ENCODE measurements at places on chromosomes 5 and 9.

- no peak for DNase-seq
Measured at GRCh38 chr5:131679911-131680310, 44.9 kb upstream of the RAPGEF6 start.

GRCh38 chr5:117013280-117013877, 438.8 kb upstream of the SEMA6A start:
- DNase-seq: no peak

DNA sequence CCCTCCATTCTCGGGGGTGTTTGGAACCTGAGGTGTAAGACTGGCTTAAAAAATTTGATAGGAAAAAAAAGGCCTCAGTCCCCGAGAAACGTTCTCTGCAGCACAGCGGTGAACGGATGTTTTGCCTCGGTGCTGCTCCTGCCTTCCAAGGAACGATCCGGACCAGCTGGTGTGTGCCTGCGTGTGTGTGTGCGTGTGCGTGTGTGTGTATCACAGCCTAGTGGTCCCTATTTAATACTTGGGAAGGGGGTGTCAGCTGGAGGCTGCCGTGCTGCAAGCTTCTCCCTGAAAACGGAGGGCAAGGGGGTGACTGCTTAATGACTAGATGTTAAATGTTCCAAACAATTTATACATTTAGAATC, 76.9 kb downstream of the LHX2 start:
- DNase-seq: no peak

GRCh38 chr5:180201051-180201987, 7.7 kb downstream of the RASGEF1C start:
- no peak for DNase-seq

GRCh38 chr9:134186471-134187109, 22.2 kb upstream of the RNU6ATAC start:
- no peak for DNase-seq

GRCh38 chr5:159106193-159106568, 6.5 kb upstream of the EBF1 start:
- DNase-seq: no peak

DNA sequence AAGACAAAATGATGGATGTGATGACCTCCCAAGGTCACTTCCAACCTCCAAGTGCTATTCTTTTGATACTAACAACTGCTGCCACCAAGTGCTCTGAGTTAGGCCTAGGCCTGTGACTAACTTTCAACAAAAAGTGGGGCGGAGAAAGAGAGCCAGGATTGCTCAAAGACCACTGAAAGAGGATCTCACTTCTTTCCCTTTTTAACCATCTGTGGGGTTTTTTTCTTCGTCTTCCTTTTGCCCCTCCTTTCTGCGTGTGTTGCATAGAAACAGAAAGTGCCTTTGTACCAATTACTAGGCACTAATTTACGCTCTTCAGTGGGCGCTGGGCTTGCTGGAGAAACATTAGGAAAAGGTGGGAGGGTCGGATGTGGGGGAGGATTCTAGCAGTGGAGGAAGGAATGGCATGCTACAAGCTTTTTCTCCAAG, 8.0 kb downstream of the KLF9 start:
- DNase-seq: no peak

- no peak for DNase-seq
Measured at GRCh38 chr5:151074557-151074956, 6.3 kb downstream of the TNIP1 start.

DNA sequence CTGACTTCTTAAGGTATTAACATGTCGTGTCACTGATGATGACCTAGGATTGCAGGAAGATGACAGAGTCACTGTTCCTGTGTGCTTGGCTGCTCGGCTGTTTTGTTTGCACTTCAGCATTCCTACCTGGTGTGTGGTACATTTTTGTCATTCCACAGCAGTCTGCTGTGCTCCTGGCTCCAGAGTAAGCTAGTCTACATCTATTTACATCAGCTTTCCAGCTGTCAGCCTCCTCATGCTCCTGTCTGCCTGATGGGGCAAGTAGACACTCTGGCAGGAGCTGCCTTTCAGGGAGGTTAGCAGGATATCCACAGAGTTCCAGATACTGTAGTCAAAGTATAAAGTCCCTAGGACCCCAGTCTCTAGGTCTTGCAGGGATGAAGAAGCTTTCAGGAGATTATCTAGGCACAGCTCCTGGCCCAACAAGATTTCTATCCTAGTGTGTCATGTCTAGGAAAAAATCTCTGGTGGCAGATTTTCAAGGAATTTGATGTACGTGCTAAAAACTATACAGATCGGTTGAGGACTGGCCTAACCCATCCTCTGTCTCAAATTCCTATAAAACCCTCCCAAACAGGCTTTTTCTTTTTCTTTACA, 28.4 kb downstream of the RUSC2 start:
- DNase-seq: no peak

DNA sequence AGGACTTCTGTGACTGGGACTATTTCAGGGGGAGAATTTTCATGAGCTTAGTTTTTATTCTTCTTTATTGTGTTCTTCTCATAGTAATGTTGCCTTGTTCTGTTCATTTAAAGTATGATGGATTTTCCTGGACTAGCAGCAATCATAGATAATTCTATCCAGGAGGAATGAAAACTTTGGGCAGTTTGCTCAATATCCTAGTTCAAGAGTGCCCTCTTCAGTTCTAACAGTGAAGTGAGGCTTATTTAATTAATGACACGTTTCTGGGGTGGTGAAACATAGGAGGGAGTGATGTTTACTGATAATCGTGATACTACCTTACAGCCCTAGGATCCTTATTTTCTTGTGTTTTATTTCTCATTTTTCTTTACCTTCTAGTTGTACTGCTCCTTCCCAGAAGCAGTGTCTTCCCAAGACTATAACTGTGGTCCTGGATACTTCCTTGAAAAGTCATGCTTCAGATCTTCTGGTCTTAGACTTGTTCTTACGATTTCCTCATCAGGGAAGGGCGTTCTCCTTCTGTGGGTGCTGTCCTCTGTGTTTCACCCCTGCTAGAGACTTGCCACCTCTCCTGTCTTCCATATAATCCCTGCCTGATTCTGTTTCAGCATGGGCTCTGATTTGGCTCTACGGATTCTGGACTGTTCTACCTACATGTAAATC, 57.4 kb downstream of the CFAP95 start:
- DNase-seq: no peak

- no peak for DNase-seq
Measured at GRCh38 chr5:8848997-8849594, 696.8 kb downstream of the SEMA5A start.

All from memory B cell (primary cell).